Erythroblast (primary cell): ENCODE measurements at places on chromosomes 1 and 21.

DNA sequence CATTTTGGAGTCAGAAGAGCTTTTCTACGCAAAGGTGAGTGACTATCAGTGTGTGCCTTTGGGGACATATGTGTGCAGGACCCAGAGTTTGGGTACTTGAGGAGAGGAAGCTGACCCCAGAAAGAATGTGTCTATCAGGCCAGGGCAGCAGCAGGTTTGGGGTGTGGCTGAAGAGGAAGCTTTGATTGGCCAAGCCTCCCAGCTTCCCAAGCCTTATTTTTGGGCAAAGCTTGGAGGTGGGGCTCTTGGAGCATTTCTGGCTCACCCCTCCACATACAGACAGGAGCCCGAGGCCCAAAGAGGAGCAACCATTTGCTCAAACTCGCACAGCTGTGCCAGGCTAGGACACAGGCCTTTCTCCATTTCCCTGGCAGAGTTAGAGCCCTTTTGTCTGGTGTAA, 4.7 kb downstream of the GPR3 start:
- DNase-seq, result no peak

DNA sequence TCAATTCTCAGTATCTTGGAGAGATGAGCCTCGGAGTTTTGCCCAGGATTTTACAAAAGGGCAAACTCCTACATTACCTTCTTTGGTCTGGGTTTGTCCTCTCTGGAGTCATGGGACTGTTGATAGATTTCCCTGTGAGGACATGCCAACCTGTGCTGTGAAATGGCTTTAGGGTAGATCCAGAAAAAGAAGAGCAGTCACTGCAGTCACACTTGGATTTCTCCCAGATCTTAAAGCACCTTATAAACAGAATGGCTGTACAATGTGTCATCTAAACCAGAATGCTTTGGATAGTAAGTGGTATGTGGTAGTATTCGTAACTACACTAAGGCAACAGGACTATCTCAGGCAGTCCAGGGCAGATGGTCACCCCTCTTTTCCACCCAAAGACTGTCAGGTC, 1.9 kb upstream of the CSRP1 start:
- no peak for DNase-seq

GRCh38 chr21:42557420-42557819, 43.8 kb downstream of the SLC37A1 start:
- no peak for DNase-seq

DNA sequence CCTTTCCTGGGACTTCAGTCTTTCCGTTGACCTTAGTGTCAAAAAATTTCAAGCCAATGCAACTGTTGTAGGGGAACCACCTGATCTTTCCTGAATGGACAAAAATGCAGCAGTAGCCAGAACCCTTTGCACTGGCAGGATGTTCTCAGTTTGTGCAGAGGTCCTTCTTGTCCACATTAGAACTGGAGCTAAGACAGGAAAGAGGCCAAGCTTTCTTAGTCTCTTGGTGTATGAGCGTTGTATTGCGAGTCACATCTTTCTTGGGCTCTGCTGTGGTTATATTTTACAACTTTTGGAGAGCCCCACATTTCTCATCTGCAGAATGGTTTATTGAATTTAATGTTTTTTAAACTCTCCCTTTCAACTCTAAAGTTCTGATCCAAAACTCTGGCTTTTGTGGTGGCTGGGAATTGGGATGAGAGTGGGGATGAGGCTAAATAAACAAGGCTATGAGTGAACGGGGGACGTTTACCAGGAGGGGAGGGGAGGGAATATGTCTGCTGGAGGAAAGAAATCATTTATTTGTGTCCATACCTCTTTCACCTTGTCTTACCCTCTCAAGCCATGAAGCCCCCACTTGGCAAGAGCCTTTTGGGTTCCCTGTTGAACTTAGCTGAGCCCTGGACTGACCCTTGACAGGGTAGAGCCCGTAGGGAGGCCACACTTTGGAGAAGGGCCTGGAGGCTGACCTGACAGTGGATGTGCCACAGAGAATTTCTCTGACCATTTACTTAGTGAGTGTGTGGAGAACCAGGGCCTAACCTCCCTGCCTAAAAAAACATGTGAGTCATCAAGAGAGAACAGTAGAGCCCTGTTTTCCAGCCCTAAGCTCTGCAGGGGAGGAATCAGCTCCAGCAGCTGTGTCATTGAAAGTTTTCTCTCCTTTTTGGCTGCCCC, 586 bp downstream of the CHI3L2 start:
- no peak for DNase-seq

DNA sequence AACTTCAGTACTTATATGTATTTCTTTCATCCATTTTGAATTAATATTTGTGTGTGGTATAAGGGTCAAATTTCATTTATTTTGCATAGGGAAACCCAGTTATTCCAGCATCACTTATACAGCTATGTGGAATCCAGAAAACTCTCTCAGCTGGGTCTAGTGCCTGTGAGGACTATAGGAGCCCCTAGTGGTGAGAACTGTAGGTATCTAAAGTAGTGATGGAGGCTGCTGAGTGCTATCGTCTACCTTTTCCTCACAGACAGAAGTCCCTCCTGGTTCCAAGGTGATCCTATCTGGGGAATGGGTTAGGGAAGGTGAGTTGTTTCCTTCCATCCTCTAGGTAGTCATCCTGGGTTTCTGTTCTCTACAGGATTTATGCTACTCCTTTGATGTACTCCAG, 352.0 kb upstream of the C1orf87 start:
- DNase-seq, result peak; percentile 6

DNA sequence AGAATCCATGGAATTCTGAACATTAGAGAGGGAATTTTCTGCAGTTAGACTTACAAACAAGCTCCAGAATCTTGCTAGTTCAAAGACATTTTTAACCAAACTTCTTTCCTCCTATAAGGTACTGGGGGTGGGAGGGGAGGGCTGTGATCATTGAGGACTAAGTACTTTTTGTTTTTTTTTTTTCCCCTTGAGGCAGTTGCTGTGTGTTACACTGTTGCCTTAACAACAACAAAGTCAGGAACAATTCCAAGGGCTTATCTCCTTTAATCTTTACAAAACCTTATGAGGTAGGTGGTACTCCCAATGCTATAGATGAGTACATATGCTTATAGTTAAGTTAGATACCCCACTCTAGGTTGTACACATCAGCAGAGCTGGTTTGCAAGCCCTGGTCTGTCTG, 62.9 kb downstream of the PPP1R12B start:
- DNase-seq, result no peak

GRCh38 chr1:156090840-156091188, 8.5 kb upstream of the MEX3A start:
- peak; percentile 92 for DNase-seq

GRCh38 chr1:63005812-63006211, 221.9 kb downstream of the ATG4C start:
- DNase-seq, result no peak

- DNase-seq, result no peak
Observed at GRCh38 chr1:225441314-225442122, 13.7 kb upstream of the LBR start.

GRCh38 chr1:154970631-154971340, at the start of gene SHC1:
SHC1 (minus strand) TSS chr1:154970747; CDS start chr1:154970526, 221 bp downstream.
- DNase-seq, result peak; percentile 90

DNA sequence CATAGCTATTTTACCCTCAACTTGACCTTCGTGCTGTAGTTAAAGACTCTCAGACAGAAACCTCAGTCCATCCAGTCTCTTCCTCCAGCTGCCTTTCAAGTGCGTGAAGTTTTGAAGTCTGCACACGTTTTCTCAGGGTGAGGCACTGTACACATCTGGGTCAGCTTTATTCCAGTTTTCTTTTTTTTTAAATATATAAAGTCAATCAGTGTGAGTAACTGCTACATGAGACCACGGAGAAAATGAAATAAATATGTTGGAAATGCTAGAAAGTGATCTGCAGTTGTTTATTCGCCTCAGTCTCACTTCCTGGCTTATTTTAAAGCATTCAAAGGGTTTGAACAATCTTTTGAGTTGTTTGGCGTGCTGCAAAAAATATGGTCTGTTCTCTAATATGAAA, 135.7 kb downstream of the ROR1 start:
- DNase-seq, result no peak

DNA sequence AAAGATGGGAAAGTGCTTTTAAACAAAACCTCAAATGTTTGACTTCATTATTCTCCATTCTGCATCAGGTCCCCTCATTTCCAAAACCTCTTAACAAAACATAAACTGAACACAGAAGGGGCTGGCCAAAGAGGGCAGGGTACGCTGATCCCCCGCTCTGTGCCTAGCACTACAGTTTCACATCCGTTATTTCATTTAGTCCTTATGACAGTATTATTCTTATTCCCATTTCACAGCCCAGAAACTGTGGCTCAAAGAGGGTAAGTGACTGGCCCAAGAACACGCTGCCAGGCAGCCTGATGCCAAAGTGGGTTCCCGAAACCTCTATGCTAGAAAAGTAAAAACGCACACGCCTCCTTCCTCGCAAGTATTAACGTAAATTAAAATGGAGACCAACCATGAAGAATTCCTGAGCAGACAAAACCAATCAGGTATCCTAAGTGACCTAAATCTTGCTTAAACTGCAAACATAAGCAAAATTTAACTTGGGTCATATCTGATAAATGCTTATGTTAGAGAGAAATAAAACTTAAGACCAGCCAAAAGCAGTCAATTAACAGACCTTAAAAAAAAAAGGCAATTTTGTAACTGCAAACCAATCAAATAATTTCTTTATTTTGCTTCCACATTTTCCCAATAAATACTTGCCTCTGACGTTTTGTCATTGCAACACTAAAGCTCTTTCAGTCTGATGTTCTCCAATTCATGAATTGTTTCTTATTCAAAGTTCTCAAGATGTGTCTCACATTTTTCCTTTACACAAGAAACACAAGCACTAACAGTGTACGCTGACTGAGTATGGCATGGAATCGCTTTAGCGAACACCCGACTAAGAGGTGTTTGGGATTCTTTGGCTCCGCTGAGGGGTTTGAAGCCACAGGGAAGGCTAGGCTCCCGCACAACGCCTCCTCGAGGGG, 653 bp downstream of the CASP9 start:
- DNase-seq, result no peak

- no peak for DNase-seq
Observed at GRCh38 chr1:170664093-170664827, at the start of gene PRRX1. PRRX1 (plus strand) TSS chr1:170664131; CDS start chr1:170664219, 88 bp downstream.

GRCh38 chr1:240820816-240821215, 208.9 kb upstream of the GREM2 start:
- no peak for DNase-seq

- no peak for DNase-seq
Observed at GRCh38 chr1:238752327-238752726, 634.0 kb upstream of the CHRM3 start.

GRCh38 chr1:34441259-34442069, 264.8 kb downstream of the C1orf94 start:
- no peak for DNase-seq

GRCh38 chr1:61253059-61253735, 170.8 kb downstream of the NFIA start:
- DNase-seq, result peak; percentile 96

DNA sequence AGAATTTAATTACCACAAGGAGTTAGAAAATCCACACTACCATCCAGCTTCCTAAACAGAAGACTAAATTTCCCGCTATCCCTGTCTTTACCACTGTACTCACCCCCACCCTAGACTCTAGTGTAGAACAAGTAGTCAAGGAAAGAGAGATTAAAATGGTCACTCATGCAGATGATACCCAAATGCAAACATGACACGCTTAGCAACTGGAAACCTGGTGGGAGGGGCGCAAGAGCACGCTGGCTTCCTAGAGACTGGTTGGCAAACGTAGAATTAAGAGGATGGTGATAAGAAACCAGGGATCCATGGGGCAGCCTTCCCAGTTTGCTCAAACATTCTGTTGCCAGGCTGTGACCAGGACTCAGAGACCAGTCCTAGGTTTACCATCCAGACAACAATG, 9.9 kb upstream of the LDLRAD1 start:
- DNase-seq, result no peak

DNA sequence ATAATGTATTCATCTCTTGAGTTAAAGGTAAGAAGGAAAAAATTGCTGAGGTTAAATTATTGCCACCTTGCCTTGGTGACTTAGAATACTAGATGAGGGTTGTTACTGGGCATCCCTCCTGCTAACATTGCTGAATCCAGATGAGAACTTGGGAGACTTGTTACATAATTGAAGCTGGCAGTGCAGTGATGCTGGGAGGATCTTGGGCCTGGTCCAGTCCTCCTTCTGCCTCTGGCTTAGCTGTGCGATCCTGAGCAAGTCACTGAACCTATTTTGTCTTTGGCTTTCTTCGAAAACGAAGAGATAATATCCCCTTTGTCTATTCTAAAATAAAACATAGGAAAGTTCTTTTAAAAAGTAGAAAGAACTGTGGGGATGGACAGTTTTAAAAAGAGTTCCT, 244.9 kb upstream of the NRIP1 start:
- no peak for DNase-seq

- no peak for DNase-seq
Observed at GRCh38 chr21:23639721-23640120, 1967.6 kb downstream of the MRPL39 start.

- no peak for DNase-seq
Observed at GRCh38 chr1:21372383-21372782, 67.6 kb upstream of the NBPF3 start.

DNA sequence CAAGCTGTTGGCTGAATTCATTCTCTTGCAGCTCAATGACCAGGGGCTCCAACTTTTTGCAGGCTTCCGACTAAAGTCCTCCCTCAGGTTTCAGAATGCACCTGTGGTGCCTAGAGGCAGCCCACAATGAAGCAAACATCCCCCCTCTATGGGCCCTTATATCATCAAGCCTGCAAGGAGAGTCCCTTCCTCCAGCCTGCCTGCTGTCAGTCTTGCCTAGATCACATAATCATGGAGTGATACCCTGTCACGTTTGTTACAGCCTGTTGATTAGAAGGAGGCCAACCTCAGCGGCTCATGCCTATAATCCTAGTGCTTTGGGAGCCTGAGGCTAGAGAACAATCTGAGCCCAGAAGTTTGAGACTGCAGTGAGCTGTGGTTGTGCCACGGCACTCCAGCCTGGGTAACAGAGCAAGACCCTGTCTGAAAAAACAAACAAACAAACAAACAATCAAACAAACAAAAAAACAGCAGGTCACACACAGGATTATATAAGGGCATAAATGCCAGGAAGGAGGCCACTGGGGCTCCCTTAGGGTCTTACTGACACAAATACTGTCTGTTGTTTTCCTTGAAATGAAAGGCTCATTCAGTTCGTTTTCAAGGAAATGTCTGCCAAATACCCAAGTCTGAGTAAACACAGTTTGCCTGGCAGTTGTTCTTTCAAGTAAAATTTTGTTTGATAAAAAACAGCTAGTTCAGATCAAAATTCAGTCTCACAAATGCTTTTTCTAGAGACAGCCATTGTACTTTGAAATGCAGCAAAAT, 4.7 kb upstream of the SPRR3 start:
- no peak for DNase-seq

- DNase-seq, result no peak
Observed at GRCh38 chr1:31855038-31855845, 39.4 kb upstream of the SPOCD1 start.

DNA sequence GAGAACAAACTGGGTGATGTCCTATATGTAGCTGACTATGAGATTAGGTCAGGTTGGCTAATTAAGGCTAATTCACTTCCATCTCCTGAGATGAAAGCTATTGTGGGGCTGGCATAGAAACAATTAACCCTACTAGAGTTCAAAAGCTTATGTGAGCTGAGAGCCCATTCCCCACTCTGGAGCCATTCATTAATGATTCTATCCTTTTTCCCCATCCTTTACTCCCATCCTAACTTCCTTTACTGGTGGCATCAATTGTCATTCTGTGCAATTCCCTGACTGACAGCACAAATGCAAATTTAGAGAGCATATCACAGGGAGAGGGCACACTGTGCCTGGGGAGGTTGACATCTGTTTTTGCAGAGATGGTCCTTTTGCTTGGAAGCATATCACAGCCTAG, 103.9 kb downstream of the URB2 start:
- DNase-seq, result no peak

- DNase-seq, result no peak
Observed at GRCh38 chr1:10761503-10762152, 34.8 kb downstream of the CASZ1 start.
